ENCODE measurements at places on chromosomes 5 and 9.

DNA sequence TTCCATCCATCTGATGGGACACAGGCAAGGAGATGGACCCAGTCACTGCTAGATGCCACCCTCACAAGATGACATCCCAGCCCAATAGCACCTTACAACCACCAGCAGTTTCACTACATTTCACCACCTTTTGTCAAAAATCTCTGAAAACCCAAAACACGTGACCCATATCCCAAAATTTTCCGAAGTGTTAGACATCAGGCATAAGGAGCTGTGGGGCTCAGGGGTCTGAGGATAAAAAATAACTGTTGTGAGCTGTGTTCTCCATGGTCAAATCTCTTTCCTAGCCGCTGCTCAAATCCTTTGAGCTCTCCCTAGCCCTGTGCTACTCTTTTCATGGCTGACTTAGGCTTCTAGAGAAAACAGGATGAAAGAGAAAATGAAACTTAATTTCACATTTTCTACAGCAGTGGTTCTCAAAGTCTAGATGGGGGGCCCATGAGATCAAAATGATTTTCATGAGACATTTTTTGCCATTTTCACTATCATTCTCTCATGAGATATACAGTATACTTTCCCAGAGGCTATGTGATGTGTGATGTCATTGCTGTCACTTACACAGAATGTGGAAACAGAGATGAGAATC, 40.7 kb downstream of the TIMD4 start:
- DNase-seq = no peak

DNA sequence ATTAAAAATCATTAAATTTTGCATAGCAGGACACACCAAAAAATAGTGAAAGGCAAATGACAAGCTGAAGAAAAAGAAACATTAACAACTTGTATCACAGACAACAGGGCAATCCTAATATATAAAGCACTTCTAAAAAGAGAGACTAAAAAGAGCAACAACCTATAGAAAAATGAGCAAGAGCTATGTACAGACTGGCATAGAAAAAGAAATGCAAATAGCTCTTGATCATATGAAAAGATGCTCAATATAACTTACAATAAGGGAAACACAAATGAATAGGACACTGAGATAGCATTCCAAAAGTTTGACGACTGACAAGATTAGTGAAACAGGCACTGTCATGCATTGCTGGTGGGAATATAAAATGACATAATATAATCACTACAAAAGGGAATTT, 235.9 kb downstream of the SEC61B start:
- DNase-seq = no peak

- no peak for DNase-seq
Measured at GRCh38 chr5:62720031-62720441, 141.4 kb downstream of the LRRC70 start.

DNA sequence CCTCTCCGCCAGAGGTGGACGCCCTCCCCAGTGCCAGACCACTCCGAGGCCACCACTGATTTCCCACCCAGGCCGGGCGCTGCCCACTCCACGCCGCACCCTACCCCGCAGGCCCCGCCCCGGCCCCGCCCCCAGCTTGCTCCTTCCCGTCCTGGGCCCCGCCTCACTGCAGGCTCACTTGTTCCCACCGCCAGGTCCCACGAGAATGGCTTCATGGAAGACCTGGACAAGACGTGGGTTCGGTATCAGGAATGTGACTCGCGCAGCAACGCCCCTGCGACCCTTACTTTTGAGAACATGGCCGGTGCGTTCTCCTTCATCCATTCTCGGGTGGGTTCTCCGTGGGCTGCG, 6.5 kb downstream of the LRRC26 start:
- DNase-seq = no peak

GRCh38 chr5:139446956-139447779, 7.8 kb upstream of the DNAJC18 start:
- DNase-seq = no peak

- no peak for DNase-seq
Measured at GRCh38 chr5:39314591-39314990, 49.7 kb downstream of the C9 start.

DNA sequence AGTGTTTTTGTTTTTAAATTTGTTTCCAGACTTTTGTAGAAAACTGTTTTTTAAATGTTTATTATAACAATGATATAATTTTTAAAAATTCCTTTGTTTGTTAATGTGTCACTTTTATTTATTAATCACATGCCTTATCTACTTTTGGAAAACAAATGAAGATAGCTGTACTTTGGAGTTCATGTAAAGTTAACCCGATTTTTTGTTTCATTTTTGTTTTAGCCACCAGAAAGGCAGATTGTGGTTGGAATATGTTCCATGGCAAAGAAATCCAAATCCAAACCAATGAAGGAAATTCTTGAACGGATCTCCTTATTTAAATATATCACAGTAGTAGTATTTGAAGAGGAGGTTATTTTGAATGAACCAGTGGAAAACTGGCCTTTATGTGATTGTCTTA, 13.1 kb downstream of the PPIP5K2 start:
- no peak for DNase-seq

DNA sequence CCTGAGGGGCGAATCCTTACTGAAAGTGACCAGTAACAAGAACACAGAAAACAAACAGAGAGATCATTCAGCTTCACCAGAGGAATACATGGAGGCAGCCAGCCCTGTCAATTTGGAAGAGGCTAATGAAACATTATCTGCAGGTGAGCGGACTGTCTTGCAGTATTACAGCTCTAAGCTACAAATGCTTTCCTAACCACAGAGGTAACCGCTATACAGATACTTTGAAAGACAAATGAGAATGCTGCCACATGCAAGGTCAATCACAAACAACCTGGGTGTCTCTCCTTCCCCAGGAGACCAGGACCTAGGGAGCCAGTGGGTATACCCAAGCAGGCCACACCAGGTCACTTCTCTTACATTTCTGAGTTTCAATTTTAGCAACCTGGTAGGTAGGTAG, 30.2 kb downstream of the EFNA5 start:
- no peak for DNase-seq

DNA sequence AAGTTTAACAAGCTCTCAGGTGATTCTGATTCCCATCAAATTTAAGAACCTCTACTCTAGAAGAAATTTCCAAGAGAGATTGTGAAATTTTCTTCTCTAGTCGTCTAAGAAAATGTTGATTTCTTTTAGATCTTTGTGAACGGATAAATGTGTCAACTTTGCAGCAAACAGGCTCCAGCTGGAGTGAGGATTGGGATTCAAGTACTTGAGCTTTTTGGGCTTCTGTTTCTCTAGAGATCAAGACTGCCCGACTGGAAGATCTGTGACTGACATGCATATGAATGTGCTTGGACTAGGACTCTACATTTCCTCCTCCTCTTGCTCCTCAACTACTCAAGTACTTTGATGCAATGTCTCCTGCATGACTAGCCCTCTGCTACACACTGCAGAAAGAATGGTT, 388.3 kb downstream of the TMEM38B start:
- no peak for DNase-seq

GRCh38 chr5:141778683-141779082, 96.7 kb upstream of the ARAP3 start:
- no peak for DNase-seq

DNA sequence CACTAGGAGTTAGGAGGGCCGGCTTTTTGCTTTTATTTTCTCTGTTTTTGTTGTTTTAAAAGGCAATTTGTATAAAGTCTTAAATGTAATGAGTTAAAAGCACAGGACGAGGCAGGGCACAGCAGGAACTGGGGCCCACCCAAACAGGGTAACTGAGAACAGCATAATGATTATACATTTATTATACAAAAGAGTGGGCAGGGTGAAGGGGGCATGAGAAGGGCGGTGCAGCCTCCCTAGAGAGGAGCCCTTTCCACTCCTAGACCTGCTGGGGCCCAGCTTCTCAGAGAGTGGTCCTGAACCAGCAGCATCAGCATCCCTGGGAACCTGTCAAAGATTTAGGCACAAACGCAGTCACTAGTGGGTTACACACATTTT, 438.0 kb downstream of the AGTPBP1 start:
- DNase-seq = no peak

GRCh38 chr5:73093943-73094342, 26.4 kb upstream of the TMEM171 start:
- no peak for DNase-seq

DNA sequence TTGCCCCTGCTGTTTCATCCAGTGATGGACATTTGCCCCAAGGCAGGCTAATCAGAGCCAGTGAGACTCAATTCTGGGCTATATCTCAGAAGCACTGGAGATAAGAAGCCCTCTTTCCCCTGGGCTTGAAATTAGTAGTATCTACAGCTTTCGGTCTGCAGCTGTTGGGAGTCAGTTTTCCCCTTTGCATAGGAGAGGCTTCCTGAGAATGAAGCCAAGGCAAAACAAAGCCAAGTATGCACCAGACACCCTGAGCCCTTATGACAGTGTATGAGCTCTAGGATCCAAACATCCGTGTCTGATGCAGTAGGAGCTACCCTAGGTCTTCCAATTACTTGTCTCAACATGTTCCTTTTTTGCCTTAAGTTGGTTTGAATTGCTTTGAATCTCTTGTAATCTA, 79.2 kb upstream of the PANK3 start:
- DNase-seq = no peak

DNA sequence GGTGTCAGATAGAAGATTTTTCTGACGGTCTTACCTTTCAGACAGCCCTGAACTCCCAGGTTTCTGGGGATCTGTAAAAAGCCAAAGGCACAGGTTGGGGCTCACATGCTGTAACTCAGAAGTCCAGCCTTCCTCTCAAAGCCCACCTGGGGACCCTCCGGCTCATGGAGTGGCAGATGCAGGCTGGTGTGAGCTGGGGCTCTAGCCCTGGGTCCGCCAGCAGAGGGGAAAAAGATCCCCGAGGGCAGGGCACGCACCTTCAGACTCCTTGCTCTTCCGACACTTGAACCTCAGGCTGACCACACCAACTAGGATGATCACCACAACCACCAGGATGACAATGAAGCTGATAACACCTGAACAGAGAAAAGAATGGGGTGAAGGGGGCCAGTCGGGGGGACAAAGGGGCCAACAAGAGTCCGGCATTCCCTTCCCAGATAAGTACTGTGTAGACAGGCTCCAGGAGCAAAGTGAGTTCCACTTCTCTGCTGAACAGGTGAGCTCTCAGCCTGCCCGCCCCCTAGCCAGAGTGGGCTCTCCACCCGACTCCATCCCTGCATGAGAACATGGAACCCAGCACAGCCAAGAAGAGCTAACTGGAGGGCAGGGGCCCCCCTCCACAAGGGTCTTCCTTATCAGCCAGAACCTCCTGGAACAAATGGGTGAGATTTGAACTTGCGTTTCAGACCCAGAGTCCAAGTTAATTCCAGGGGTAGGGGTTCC, 7.8 kb downstream of the ECSCR start:
- no peak for DNase-seq

GRCh38 chr5:160504906-160505305, 83.3 kb downstream of the PTTG1 start:
- DNase-seq = no peak

DNA sequence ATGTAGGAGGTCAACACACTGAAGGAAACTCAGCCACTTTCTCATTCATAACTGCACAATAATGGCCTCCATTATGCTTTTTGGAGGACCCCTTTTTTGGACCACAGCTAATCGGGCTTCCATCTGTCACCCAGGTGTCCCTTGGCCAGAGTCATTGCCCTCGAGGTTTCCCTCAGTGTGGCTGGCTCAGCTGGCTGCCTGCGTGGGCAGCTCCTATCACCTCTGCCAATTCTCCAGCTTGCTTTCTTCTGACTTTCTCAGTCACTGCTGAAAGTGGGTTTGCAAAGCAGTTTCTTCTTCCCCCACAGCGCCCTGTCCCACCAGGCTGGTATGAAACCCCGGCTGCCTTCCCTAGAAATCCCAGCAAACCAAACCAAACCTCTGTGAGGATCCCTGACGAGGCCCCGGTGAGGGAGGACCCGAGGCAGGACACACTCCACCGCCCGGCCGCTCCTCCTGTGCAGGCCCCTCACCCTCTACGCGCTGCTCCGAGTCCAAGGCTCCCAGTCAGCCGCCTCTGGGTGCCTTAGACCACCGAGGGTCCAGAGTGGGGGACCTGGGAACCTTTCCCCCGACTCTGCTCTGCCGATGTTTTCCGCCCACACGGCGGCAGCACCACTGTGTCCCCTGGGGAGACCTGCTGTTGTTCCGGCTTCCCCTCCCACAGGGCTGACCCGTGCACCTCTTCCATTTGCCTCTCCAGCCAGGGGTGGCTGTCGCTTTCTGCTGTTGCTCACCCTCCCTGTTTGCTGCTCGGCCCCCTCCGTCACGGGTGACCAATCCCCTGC, 109.5 kb downstream of the TENT4A start:
- no peak for DNase-seq

GRCh38 chr5:144210655-144211054, 40.0 kb downstream of the KCTD16 start:
- DNase-seq = no peak

DNA sequence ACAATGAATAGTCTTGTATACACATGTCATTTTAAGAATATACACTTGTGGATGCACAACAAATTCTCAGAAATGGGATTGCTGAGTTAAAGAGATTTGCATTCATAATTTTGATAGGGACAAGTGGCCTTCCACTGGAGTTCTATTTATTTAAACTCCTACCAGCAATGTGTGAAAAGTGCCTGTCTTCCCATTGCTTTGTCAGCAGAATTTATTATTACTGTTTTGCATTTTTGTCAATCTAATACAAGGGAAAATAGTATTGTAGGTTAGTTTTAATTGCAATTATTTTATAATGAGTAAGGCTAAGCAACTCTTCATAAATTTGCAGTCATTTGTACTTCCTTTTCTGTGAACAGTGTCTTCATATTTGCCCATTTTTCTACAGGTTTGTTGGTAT, 55.0 kb downstream of the C9orf57 start:
- no peak for DNase-seq

DNA sequence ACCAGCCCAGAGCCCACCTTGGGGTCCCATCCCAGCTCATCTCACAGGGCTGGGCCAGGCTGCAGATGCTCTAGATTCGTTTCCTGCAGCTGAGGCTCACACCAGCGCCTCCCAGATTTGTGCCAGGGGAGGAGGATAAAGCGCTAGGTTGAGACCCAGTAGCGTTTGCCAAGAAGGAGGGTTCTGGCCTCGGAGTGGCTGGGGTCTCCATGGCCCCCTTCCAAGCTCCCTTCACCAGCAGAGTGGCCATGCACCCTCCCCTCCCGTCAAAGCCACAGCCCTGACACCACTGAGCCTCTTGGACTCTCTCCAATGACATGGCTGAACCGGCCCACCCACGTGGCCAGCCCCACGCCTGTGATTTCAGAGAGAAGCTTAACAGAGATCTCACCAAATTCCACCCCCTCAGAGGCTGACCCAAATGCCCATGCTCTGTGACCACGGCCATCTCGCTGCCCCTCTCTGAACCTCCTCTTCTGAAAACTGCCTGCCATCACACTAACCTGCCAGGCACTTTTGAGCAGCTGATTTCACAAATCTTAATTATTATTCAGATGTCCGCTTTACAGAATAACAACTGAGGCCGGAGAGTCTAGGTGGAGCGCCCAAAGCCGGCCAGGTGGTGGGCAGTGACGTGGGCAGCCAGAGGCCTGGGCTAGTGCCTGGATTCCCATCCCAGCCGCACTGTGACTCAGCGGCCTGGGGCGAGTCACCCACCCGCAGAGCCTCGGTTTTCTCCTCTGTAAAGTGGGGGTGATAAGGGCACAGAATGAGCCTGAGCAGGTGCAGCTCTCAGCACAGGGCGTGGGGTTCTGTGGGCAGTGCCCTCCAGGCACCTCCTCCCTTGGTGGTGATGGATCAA, 155.7 kb downstream of the C9orf50 start:
- DNase-seq = no peak

- DNase-seq = no peak
Measured at GRCh38 chr9:82531795-82532194, 531.1 kb downstream of the RASEF start.

Measured in substantia nigra (tissue), 51 donors.